ENCODE measurements at places on chromosomes 11 and 22.

DNA sequence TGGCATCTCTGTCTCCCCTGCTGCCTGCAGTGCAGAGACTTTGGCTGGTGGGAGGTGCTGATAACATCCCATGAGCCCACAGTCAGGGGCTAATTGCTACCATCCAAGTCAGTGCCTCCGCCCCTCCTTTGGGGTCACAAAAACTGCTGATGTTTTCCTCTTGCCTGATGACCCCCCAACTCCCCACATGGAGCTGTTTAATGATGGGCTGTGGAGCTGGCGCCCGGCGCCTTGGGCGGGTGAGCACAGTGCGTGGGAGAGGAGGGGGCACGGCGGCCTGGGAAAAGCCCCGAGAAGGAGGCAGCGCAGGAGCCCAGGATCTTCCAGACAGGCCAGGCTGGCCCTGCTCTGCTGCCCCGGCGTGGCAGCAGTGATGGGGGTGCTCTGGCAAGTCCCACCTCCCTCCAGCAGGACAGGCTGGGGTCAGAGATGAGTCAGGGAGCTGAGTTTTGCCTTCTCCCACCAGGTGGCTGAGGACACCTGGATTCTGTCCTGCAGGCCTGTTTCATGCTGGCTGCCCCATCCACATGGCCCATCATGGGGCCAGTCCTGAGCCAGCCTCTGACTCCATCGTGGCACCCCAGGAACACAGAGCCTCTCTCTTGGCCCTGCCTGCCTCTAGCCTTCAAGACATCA is 43.8 kb downstream of the NECTIN1 start:
- no peak for DNase-seq

DNA sequence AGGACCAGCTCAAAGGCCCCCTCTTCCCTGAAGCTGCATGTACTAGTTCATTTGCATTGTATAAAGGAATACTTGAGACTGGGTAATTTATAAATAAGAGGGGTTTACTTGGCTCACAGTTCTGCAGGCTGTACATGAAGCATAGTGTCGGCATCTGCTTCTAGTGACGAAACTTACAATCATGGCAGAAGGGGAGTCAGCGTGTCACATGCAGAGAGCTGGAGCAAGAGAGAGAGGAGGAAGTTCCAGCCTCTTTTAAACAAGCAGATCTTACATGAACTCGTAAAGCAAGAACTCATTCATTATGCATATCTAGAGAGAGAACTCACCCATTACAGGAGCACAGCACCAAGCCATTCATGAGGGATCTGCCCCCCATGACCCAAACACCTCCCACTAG is 7.1 kb upstream of the HMGXB4 start:
- no peak for DNase-seq

GRCh38 chr22:23399367-23400285 is 180.5 kb downstream of the IGLL1 start:
- no peak for DNase-seq

GRCh38 chr11:85029964-85030363 is 597.2 kb downstream of the DLG2 start:
- no peak for DNase-seq

- DNase-seq, result no peak
These were observed 585.7 kb upstream of the B3GAT1 start for GRCh38 chr11:134997652-134998320.

- DNase-seq, result no peak
These were observed 734 bp downstream of the ZNF280B start for GRCh38 chr22:22507743-22508273.

DNA sequence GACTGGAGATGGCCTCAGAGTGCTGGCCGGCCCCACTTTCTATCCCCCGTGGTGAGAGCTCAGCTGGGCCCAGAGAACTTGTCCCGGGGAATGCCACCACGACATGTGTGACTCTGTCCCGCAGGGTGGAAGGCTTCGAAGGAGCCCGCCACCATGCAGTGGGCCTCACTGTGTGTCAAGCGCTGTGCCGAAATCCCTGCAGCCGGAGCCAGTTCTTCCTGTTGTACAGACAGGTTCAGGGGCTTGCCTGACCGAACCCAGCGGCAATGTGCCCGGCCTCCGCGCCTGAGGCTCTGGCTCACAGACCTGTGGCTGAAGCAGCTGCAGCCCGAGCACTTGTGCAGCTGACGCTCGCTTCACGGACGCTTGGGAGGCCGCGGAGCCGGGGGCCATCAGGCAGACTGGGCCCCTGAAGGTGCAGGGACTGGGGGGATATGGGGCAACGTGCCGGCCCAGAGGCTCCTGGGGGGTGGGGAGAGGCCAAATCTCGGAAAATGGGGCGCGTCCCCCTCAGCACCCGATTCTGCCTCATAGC is 650 bp downstream of the PPM1F start:
- no peak for DNase-seq

- DNase-seq, result no peak
These were observed 352.8 kb downstream of the BUD13 start for GRCh38 chr11:116420030-116420429.

- no peak for DNase-seq
These were observed 55.9 kb downstream of the SHISAL1 start for GRCh38 chr22:44256556-44257485.

Measured in H54 (cell line).